ENCODE measurements at places on chromosomes 7 and 10.

- DNase-seq, result no peak
Observed at GRCh38 chr7:124596881-124597280, 168.7 kb downstream of the GPR37 start.

DNA sequence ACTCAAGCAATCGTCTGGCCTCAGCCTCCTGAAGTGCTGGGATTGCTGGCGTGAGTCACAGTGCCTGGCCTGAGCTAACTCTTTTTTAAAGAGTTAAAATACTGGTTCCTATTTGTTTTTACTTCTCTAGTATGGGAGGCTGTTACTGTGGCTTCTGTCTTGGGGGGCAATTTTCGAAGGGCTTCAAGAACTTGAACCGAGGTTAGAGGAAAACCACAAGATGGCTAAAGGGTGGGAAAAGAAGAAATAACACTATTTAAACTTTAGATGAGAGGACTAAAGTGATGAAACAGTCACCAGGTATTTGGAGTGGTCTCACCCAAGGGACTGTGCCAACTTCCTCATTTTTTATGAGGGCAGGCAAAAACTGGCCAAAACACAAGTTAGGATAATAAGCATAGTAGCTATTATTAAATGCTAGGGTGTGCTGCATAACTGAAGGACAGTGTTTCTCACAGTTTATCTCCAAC, 17.8 kb downstream of the MET start:
- no peak for DNase-seq

DNA sequence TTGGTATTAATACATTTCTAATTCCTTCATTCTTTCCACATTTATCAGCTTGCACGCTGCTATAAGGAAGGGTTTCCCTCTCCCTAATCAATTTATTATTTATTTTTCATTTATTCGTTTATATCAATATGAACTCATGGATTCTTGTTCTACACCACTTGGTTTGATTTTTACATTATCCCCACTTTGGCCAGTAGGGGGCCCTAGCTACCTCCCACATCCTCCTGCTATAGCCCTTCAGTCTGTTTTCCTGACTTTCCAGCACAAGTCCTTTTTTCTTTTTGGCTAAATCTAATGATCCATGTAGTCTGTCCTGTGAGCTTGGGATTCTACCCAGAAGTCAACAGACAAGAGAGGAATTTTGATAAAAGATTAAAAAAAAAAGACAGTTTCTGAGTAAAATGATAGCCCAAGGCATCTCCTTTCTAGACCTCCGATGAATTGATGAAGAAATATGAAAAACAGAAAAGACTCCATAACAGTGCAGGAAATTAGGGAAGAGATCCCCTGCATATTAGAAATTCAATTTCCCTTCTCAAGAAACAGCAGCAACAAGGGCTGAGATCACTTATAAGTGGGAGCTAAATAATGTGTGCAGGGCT, 47.7 kb downstream of the LYZL2 start:
- no peak for DNase-seq

- DNase-seq, result no peak
Observed at GRCh38 chr7:92375013-92375412, 72.3 kb upstream of the GATAD1 start.

DNA sequence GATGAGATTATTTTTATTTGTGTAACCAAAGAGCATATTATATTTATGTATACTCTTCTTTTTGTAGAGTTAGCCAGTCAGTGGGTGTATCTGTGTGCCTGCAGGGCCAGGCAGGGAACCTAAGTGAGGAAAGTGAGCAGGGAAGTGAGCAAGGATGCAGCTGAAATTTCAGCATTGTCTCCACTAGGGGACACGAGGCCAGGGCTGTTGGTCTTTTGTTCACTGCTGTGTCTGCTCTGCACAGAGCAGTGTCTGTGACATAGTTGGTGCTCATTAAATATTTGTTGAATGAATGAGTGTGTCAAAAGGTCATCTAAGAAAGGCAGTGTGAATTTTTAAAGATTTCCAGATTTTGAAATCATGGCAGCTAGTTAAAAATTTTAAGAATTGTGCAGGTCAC, 51.8 kb downstream of the SUGCT start:
- no peak for DNase-seq

DNA sequence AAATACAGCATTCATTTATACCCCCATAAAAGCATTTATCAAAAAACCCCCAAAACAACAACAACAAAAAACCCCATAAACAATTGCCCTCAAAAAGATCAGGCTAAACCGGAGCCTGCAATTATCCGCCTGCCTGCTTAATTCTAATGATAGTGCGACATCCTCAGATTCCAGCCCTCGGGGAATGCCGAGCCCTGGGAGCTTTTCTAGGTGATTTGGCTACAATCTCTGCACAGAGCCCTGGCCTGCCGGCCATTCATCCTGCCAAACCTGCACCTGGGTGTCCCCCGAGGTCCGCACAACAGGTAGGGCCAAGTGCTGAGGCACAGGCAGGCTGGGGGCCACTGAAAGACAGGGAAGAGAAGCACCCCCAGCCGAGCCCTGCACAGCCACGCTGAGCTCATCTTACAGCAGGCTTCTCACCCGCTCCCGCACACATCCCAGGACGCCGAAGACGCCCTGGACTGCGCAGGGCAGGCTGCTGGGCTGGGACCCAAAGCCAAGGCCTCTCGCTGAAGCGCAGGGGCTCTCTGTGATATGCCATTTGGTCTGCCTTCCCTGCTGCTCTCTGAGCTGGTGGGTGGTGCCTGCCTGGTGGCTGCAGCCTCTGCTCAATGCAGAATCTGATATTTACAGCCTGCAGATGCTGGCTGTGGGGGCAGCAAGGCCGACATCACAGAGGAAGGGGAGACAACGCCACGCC, 57.5 kb downstream of the CAMK2B start:
- DNase-seq, result no peak

GRCh38 chr10:23155169-23155568, 36.9 kb upstream of the PTF1A start:
- no peak for DNase-seq

DNA sequence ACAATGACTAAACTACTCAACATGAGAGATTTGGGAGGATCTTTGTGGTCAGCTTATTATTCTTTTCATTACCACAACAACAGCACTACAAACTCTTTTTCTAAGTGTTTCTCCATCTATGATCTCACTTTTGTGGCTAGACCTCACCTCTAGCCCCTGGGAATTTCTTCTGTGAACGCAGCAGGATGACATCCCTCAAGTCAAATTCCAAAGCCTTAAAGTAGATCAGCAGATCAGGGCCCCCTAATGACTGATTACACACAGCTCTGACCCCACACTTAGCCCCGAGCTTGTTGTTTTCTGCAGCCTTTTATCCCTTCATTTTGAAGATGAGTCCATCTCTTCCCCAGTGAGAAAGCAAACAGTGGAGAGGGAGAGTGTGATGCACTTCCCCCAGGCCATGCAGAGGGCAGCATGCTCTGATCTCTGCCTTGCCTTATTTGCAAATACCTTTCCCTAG, 27.3 kb downstream of the TFAM start:
- DNase-seq, result no peak

- DNase-seq, result no peak
Observed at GRCh38 chr7:102169651-102170392, 116.8 kb upstream of the SH2B2 start.

DNA sequence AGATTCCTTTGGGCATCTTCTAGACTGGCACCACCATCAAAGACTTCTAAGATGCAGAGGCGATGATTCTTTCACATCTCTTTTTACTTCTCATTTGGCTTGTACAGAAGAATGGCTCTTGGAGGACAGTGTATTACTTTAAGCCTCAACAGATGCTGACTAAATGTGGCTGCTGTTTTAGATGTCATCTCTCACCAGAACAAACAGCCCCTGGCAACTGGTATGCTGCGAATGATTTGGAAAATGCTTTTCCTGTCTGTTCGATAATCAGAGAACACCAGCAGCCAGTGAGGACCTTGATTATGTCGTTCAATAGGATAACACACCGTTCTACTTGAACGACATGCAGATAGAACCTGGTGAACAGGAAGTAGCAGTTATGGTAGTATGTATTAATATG, 131.8 kb downstream of the RNF216 start:
- no peak for DNase-seq

DNA sequence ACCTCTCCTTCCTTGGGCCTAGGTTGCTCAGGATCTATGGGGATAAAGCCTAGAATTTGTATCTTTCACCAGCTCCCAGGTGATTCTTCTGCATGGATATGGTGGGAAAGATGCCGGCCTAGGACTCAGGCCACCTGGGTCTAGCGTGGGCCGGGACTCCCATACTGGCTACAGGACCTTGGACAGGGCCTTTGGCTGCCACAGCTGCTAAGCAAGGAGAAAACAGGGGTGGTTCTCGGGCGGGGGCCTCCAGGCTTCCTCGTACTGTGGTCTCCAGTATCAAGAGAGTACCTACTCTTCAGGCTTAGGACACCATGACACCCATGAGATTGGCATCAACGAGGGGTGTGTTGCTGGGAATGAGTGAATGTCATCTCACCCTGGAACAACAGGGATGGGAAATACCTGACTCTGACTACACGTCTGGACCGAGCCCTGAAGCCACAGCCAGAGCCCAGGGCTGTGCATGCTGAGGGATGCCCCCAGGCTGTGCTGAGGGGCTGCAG, 120.3 kb upstream of the ADAM12 start:
- DNase-seq, result no peak

DNA sequence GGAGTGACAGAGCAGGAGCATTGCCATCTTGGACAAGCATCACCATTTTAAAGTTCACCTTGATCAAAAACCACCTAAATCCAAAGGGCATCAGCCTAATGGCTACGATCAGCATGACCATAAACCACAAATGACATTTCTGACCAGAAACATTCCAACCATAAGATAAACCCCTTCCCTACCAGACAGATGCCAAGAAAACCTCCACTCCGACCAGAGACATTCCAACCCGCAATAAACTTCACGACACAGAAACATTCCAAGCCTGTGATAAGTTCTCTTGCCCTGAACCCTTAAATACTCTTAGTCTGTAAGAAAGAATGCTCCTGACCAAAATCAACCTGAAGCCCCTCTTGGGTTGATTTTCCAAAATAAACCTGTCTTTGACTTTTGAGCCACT, 606.9 kb downstream of the POM121L12 start:
- DNase-seq, result no peak

DNA sequence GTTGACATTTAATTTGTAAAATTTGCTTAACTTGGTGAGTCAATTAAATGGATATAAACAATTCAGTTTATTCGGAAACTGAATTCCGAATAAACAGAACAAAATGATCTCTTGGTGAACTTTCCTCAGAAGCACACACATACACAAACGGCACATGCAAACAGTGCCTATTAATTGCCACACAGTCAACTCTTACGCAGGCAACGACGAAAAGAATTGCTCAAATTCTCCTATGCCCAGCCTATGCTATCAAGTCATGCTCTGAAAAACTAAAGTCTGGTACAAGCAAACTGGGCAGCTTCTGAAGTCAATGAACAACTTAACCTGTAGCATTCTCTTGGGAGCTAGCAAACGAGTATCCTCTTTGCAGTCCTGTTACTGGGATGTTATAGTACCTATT, 38.8 kb upstream of the ASL start:
- no peak for DNase-seq

GRCh38 chr7:6422095-6422494, 25.7 kb downstream of the DAGLB start:
- DNase-seq, result no peak

- DNase-seq, result no peak
Observed at GRCh38 chr7:82194016-82194643, 249.4 kb downstream of the CACNA2D1 start.

DNA sequence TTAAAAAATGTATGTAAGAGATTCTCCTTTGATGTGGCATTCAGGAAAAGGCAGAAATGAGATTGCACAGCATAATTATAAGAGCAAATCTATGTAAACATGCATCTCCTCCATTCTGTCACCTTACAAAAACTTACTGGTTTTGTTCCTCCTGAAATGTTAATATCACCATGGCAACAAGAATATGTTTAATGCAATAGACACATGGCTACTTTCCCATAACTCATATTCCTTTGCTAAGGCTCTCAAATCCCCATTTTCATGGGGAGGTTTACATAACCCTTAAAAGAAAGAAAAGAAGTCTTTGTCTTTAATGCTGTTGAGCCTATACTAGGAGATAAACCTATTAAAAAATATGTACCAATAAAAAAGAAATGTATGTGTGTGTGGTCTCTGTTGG, 136.2 kb downstream of the ANK3 start:
- no peak for DNase-seq

GRCh38 chr7:32809347-32809746, 82.2 kb downstream of the KBTBD2 start:
- DNase-seq, result no peak

DNA sequence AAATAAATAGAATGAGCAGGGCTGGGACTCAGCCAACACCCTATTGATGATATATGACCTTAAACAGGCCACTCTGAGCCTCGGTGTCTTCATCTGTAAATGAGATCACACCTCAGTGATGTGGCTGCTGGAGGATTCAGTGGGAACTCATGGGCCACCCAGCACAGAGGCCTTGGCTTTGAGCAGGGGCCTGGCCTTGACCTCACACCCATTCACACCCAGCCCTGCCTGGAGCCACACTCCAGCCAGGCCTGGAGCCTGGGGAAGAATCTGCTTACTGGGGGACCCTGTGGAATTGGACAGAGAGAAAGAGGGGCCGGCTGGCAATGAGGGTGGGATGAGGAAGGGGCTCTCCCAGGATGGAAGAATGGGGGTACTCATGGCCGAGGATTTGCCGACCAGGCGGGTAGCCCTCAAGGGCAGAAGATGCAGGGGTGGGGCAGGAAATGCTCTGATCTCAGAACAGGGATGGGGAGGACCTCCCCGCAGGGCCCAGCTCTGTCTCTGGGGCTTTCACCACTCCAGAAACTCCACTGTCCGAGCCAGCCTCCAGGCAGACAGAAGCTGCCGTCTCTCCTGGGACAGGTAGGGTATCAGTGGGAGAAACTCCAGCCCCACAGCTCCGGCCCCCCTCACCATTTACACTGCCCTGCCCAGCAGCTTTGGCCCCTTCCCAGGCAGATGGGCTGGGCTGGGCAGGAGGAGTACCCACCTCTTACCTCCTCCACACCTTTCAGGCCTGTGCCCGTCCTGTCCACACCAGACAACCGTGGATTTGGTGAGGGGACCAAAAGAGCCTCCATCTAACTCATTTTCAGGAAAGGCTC, 81.9 kb downstream of the RGS10 start:
- DNase-seq, result no peak

GRCh38 chr7:32142649-32143048, 72.4 kb upstream of the PDE1C start:
- DNase-seq, result no peak

DNA sequence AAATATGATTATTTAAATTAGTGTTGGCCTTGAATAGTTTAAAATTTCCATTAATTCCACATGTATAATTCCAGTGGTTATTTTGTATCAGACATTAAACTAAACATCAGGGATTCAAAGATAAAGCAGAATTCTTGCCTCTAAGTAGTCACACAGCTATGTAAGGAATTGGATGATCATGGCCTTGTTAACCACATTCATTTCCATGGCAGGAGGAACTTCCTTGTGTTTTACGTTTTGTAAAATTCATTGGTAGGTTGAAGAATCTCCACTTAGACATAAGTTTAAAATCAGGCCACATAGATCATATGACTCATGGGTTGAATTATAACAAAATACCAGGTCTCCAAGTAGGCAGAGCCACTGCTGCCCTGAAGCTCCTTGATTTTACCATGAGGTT, 289.7 kb downstream of the PLXDC2 start:
- DNase-seq, result no peak

GRCh38 chr7:151351027-151351426, 9.4 kb downstream of the NUB1 start:
- peak; percentile 44 for DNase-seq

GRCh38 chr7:525740-526139, 6.1 kb upstream of the PDGFA start:
- no peak for DNase-seq
